ENCODE measurements at places on chromosomes 7 and 10. TPM values are rescaled to one million over a fixed set of nuclear protein-coding genes. Genes with fewer than 3 reads are reported as not detected.
A peak's percentile ranks its signal among the peaks of the same experiment; 100 is the strongest.

GRCh38 chr10:69331161-69331560 lies 52.9 kb downstream of the HK1 start:
- no peak for DNase-seq

GRCh38 chr10:108791794-108792474 lies 1131.4 kb downstream of the XPNPEP1 start:
- DNase-seq: no peak

GRCh38 chr10:86023931-86024280 lies 342.7 kb downstream of the GRID1 start:
- DNase-seq: no peak

DNA sequence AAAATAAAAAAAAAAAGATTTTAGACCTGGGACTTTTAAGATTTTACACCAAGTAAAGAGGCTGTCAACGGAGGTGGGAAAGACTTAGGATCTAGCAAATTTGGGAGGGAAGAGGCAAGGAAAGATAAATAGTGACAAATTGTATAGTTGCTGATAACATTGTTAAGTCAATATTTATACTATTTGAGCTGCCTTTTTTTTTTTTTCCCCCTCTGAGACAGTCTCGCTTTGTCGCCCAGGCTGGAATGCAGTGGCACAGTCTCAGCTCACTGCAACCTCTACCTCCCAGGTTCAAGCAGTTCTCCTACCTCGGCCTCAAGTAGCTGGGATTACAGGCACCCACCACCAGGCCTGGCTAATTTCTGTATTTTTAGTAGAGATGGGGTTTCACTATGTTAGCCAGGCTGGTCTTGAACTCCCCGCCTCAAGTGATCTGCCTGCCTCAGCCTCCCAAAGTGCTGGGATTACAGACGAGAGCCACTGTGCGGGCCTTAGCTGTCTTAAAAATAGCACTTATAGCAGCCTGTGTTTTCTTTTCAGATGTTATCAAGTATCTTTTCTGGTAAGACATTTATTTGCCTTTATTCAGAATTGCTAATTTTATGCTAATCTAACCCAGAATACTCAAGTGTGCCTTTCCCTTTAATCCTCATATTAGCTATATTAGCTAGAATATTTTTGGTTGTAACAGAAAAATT lies 94.5 kb downstream of the MMRN2 start:
- DNase-seq: no peak

- DNase-seq: no peak
These were observed 116.2 kb downstream of the FAM107B start for GRCh38 chr10:14658331-14659127.

- no peak for DNase-seq
These were observed 28.2 kb downstream of the STRIP2 start for GRCh38 chr7:129462420-129462819.

GRCh38 chr7:142797391-142798377 lies 26.9 kb downstream of the PRSS2 start:
- DNase-seq: peak; percentile 63

- DNase-seq: no peak
These were observed 948 bp downstream of the TMEM229A start for GRCh38 chr7:124031919-124032318.

DNA sequence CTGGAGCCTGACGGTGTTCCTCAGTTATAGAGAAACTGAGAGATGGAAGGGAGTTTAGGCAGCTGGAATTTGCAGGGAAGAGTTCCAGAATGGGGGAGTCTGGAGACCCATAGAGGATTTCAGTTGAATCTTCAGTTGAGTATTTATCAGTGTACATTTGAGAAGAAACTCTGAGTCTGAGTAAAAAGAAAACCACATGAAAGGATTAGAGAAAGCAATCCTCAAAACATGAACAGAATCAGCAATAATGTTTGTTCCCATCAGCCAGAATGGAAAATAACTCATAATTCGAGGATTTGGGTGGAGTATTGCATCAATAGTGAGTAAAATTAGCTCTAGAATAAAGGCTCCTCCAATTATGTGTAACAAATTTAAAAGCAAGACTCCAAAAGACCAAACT lies 130.0 kb upstream of the AHR start:
- DNase-seq: no peak

- DNase-seq: no peak
These were observed 4.4 kb upstream of the FAM107B start for GRCh38 chr10:14779001-14779651.

DNA sequence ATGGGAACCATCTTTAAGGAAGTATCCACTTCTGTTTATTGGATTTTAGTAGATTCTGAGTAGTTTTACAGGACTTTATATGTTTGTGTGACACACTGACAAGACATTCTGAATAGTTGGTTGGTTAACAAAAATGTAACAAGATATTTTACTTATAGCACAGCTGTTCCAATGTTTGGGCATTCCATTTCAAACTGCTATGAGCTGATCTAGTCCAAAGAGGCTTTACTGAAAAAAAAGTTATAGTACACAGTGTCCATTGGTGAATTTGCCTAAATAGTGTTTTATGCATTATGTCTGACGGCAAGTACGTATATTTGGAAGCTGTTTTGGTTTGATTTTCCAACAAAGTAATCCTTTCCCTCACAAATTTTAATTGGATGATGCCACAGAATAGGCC lies 99.1 kb downstream of the SAMD9 start:
- DNase-seq: no peak

DNA sequence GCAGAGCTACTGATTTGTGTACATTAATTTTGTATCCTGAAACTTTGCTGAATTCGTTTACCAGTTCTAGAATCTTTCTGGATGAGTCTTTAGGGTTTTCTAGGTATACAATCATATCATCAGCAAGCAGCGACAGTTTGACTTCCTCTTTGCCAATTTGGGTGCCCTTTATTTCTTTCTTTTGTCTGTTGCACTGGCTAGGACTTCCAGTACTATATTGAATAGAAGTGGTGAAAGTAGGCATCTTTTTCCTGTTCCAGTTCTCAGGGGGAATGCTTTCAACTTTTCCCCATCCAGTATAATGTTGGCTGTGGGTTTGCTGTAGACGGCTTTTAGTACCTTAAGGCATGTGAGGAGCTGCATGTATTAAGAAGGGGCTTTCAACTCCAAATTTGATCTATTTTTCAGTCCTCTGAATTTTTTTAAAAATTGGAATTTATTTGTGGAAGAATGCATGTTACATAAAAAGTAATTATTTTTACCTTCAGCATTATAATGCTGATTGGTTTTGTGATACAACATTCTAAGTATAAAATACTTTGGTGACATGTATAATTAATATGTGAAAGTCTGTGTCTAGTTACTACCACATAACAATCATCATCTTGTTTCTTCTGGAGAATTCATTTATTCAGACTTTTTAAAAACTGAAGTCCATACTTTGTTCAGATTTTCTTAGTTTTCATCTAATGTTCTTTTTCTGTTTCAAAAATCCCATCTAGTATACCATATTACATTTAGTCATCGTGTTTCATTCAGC lies 49.6 kb downstream of the CPED1 start:
- no peak for DNase-seq

DNA sequence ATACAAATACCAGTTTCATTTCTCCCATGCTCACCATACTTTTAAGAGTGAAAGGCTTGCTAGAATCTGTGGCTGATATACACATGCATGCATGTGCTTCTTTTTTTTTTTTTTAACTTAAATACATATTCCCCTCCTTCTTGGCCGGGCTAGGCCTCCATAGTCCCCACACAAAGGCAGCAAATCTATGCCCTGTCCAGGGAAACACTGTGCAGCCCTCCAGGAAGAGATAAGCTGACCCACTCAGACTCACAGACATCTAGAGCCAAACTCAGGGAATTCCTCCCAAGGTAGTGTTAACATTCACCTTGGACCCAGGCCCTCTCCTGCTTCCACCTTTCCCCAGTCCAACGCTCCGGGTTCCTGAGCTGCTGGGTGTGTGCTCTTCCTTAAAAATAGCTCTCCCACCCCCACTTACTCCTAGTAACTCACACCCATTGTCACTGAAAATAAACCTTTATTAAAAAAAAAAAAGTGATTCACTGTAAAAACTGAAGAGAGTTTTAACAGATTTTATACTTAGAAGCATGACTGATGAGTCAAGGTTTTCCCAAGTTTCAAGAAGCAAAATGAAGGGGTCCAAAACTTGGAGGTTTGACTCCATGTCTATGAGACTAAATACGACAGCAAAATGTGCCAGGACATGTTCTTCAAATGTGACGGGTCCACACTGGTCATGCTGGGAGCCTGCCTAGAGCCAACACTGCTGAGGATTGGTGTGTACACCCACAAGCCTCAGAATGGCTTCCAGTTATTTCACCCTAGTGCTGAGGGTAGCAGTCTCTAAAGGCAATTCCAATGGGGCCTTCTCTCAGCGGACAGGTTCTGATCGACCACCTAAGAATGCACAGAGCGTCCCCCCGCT lies 159.5 kb downstream of the GLI3 start:
- DNase-seq: no peak

SEC23IP gene
- total RNA-seq: 30.4 TPM

LRRTM3 gene
- total RNA-seq: 0.33 TPM

MYH16 gene
- not detected for total RNA-seq

CHRM2 gene
- total RNA-seq: not detected

KCP gene
- total RNA-seq: 2.5 TPM

RFC2 gene
- 126 TPM for total RNA-seq

RBP3 gene
- not detected for total RNA-seq
